NCI-H748 treated with DMSO at 0.1 percent for 48 hours (cell line): ENCODE measurements at places on chromosomes 7 and 10.

GRCh38 chr10:132131581-132132420 is 54.9 kb upstream of the DPYSL4 start:
- no peak for DNase-seq

DNA sequence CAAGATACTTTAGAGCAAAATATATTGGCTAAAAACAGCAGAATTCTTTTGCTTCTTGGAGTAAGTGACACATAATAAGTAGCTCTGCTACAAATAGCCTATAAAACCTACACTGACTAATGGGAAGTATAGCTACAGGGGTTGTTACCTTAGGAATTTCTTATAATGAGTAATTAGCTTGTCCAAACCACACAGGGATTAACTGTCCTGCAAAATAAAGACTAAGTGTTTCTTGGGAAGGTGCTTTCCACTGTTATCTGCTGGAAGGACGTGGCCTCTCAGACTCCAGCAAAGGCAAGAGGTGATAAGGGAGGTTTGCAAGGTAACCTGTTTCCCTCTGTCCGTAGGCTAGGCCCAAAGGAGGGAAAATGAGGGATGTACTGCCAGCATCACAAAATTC is 302.4 kb downstream of the DOCK4 start:
- no peak for DNase-seq

DNA sequence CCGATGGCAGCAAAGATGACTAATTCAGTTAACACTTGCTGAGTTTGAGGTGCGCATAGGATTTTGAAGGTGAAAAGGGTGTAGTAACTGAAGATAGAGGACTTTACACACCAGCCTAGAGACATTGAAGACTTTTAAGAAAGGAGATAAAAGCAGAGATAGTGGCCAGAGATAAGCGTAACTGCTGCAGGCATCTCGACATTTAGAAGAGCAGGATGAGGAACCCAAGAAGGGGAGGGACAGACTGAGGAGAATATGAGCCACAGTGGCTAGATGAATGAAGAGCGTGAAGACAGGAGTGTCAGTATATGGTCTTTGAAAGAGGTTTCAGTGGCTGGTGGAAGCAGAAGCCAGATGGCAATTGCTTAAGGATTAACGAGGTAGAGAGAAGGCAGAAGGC is 71.6 kb downstream of the CELF2 start:
- DNase-seq = no peak

DNA sequence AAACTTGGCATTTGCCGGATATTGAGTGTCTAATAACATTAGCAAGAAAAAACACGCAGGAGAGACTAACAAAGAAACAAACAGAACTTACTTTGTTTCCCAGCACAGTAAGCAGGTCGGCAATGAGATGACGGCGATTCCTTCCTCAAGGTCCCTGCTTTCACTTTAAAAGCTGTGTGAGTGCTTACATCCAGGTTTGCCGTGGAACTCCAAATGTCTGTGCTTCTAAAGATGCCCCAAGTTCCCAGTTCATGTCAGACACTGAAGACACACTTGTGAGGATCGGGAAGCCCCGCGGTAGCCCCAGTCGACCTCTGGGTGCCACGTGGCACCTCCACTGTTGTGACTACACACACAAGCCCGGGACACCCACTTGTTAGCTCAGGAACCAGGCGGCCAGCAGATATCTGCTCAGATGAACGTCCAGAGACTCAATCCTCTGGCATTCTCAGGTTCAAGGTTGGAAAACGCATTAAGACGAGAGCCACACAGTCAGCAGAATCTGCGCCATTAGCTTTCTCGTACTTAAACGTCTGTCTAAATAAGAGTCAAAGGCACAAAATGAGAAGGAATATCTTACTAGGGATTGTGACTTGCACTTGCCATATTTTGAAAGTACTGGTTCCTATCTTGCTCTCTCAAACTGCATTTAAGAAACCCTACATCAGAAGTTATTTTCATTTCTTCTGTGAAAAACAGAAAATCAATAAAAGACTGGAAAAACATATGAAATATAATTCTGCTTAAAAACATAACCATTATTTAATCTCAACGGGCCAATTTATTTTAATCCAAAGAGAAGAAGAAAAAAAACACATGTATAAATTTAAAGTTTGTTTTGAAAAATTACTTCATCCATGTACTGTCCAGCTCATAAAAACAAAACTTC is 207.6 kb upstream of the KLF14 start:
- no peak for DNase-seq

- peak; percentile 52 for DNase-seq
Observed at GRCh38 chr10:117216611-117217195, 19.4 kb downstream of the KCNK18 start.

DNA sequence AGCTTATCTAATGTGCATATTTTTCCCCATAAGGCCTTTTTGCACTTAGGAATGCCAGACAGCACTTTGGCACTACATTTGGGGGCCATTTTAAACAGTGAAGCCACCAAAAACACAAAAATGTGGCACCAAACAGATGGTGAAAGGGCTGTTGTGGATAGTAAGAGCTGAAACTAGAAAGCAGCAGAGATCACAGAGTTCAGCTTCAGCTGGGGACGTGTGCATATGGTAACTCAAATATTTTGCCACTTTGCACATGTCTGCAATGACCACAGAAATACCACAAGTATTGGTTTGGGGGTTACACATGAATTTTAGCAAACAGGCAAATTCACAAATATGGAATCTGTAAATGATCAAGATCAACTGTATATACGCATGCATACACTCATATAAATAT is 72.8 kb downstream of the PODXL start:
- DNase-seq = no peak

DNA sequence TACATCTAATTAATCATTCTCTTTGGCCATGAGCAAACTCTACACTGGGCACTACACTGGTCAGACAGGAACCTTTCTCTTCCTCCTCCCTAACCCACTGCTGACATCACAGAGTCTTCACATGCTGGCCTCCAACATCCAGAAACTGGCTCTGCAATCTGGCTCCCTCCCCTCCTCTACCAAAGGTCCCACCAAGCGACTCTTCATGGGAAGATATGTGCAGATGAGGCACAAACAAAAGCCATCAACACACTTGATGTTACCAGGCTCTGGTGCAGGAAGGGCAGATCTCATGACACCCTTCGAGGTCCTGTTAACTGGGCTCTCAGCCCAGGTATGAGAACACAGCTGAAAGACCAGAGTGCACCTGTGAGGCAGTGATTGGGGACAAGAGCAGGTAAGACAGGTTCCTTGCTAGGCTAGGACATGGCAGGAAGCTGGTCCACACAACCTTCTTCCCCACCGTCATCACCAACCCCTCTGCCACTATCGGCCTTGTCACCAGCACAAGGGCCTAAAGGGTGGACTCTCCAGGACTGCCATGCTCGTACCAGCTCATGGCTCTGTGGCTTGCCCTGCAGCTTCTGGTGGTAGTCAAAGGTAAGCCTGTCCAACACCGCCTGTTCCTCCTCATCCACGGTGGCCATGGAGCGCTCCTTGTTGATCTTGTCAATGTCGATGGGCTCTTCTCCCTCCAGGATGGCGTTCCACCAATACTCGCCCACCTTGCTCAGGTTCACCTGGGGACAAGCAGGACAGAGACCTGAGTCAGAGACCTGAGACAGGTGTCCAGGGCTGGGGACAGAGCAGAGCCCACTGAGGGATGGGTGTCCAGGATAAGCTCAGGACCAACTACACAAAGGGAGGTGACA is 66.6 kb upstream of the CAMK2B start:
- no peak for DNase-seq

GRCh38 chr10:60042262-60042661 is 135.9 kb upstream of the CCDC6 start:
- DNase-seq = peak; percentile 88

- no peak for DNase-seq
Observed at GRCh38 chr10:102714621-102715455, at the start of gene SFXN2. TSS of gene SFXN2 (plus strand) at chr10:102714636. CDS start at chr10:102726637, 12,001 bp downstream.

- no peak for DNase-seq
Observed at GRCh38 chr7:29956487-29956836, 33.1 kb downstream of the SCRN1 start.
